Renal cortical epithelial cell (primary cell): ENCODE measurements at places on chromosomes 4 and X.

- DNase-seq: no peak
Measured at GRCh38 chrX:18098763-18099162, 121.9 kb downstream of the BEND2 start.

- DNase-seq: no peak
Measured at GRCh38 chrX:136047969-136048368, 62.7 kb downstream of the SLC9A6 start.

GRCh38 chr4:44118971-44119680 lies 329.5 kb downstream of the KCTD8 start:
- no peak for DNase-seq

- peak; percentile 18 for DNase-seq
Measured at GRCh38 chrX:140762061-140762460, 52.5 kb downstream of the LINC00632 start.

GRCh38 chr4:184938871-184939270 lies 79.4 kb upstream of the HELT start:
- DNase-seq: no peak
